ENCODE measurements at places on chromosomes 6 and 20.

- DNase-seq = no peak
Measured at GRCh38 chr20:60976913-60977312, 275.1 kb upstream of the CDH4 start.

GRCh38 chr6:165599121-165599520, 63.9 kb downstream of the PDE10A start:
- no peak for DNase-seq

DNA sequence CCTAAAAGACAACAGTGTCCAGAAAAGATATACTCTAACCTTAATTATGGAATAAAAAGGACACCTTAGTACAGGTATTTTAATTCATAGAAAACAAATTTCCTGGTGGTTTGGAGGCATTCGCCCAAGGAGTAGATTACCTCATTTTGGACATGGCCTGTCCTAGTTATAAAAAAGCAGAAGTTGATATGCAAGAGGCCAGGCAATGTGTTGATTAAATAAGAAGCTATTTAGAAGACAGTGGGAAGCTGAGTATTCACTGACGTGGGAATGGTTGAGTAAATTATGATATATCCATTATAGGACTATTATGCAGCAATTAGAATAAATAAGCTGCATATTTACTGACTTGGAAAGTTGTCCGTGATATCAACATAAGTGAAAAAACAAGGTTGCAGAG, 314.9 kb downstream of the ALDH8A1 start:
- DNase-seq = no peak

DNA sequence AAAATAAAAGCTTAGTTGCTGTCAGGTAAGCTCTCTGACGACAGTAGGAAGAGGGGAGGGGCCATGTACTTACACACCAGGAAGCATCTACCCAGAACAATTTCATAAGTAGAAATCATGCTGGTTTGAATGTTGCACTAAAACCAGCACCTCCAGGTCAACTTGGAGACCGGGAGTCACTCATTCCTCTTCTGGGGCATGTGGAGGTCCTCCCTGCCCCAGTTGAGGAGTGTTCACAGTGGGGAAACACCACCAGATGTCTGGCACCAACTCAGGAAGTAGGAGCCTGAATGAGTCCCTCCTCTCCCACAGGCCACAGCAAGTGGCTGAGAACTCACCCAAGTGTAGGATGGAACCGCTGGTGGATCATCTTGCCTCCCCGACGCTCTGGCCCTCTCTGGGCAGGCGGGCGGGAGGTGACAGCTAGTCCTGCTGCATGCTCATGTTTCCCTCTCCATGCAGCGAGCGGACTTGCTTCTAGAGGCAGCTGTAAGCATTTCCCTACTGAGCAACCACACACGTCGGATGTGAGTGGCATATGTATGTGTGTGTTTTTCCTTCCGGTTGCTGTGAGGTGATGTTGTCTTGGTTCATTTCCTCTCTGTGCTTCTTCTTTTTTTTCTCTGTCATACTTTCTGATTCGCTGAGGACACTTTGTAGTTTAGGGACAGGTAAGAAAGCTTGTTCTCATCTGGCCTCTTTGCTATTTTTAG, 149.5 kb upstream of the NEDD9 start:
- no peak for DNase-seq

- no peak for DNase-seq
Measured at GRCh38 chr6:146670161-146670560, 71.4 kb downstream of the ADGB start.

- no peak for DNase-seq
Measured at GRCh38 chr6:170051229-170052172, 239.4 kb downstream of the DLL1 start.

- DNase-seq = no peak
Measured at GRCh38 chr20:11852189-11852588, 65.5 kb upstream of the BTBD3 start.

GRCh38 chr6:7449018-7449417, 59.4 kb downstream of the RIOK1 start:
- DNase-seq = no peak

- no peak for DNase-seq
Measured at GRCh38 chr20:19448632-19449031, 236.2 kb downstream of the SLC24A3 start.

DNA sequence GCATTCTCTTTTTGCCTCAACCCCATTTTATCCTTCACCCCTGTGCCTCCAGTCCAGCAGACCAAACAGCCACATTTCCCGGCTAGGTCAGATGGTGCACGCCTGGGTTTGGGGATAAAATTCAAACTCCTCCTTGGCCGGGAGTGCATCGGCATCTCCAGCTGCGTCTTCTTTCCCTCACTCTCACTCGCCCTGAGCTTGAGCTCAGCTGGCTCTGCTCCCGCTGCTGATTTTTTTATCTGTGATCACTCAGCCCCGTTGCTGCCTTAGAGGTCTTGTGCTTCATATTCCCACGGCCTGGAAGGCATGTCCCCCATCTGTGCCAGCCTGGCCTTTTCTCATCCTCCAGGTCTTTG, 6.8 kb upstream of the EZR start:
- DNase-seq = no peak

- DNase-seq = no peak
Measured at GRCh38 chr6:79750806-79751205, 119.7 kb downstream of the SH3BGRL2 start.

- no peak for DNase-seq
Measured at GRCh38 chr20:57616143-57616951, 3.9 kb downstream of the ZBP1 start.
